ENCODE measurements at places on chromosomes 2 and 18.

- DNase-seq, result no peak
Observed at GRCh38 chr2:111155610-111156009, 34.9 kb downstream of the BCL2L11 start.

- DNase-seq, result no peak
Observed at GRCh38 chr2:226715347-226715990, 84.2 kb downstream of the IRS1 start.

GRCh38 chr2:137845422-137845821, 118.9 kb upstream of the HNMT start:
- no peak for DNase-seq

DNA sequence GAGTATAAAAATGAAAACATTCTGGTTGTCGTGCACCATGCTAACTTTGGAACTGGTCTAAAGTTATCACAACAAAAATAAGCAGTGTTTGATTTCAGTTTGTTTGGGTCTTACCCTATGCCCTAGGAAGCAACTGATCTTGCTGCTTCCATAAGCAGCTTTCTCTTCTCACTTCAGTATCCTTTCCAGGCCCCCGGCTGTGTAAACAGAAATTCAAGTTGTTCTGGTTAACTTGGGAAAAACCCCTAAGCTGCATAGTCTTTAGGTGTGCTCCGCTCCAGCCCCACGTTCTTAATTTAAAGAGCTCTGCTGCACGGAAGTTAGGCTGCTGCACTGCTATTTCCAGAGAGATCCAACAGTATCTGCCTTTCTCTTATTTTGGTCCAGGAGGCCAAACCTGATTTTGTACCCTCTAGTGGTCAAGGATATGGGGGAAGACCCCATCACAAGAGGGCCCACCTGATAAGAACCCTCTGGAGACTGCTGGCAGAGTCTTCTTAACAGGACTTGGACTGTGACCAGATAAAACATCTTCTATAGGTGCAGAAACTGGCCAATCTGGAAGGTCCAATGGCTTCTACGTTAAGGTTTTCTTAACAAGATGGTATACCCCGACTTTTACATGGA, 69.1 kb downstream of the FEZ2 start:
- DNase-seq, result no peak

- no peak for DNase-seq
Observed at GRCh38 chr2:120037995-120038541, 25.2 kb downstream of the EPB41L5 start.

All from GM12891 (cell line).